ENCODE measurements at places on chromosomes 5 and 9.

DNA sequence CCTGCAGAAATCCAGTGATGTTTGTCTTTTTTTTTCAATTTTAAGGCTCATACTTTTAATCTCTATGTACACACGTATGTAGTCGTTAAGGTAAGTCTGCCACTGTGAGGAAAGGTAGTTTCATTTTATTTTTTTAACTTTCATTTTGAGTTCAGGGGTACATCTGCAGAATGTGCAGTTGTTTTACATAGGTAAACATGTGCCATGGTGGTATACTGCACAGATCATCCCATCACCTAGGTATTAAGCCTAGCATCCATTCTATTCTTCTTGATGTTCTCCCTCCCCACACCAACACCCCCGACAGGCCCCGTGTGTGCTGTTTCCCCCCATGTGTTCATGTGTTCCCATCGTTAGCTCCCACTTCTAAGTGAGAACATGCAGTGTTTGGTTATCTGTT lies 19.7 kb downstream of the MUSK start:
- DNase-seq = no peak

DNA sequence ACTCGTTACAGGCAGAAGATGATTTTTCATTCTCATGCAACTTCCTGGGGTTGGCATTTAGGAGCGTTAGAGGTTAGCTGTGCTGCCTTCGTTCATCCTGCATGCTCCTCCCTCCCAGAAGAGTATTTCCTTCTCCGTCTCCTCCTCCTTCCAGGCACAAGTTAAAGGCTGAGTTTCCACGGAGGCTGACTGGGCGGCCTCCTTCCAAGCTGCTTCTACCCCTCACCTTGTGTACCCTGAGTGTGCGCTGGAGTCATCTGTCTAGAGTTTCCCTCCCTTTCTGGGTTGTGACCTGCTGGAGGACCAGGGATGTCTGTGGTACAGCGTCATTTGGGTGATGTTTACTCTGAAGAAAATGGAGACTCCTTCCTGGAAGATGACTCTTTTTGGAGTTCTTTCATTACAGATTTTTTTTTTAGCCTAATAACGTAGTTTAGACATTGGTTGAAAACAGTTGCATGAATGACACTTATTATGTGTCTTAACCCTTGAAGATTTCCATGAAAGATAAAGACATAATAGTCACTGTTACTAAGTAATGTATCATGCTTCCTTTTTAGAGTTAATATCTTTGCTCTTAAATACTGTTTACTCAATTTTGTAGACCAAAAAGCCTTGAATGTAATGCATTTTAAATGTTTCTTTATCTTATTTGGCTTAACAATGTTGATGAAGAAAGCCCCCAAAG lies 146.9 kb downstream of the TENT4A start:
- no peak for DNase-seq

GRCh38 chr5:139138809-139139208 lies 59.4 kb downstream of the SIL1 start:
- no peak for DNase-seq

GRCh38 chr5:42718591-42718990 lies 38.0 kb upstream of the CCDC152 start:
- DNase-seq = no peak

GRCh38 chr5:168304349-168304748 lies 12.9 kb downstream of the WWC1 start:
- no peak for DNase-seq

DNA sequence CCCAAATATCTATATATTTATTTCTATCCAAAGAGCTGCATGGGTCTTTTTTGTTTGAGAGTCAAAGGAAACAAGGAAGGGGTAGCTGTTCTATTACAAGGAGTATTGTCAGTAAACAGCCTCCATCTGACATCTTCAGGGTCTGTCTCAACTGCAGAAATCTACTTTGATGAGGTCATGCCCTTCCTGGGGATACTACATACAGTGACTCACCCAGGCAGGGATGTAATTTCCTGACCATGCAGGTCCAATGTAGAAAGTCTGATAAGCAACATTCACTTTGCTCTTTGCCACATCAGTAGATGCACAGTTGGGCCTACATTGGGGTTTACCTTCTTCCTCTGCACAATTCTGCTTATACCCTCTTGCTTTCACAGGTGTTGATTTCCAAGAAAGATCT lies 165.5 kb downstream of the TLR4 start:
- DNase-seq = no peak

DNA sequence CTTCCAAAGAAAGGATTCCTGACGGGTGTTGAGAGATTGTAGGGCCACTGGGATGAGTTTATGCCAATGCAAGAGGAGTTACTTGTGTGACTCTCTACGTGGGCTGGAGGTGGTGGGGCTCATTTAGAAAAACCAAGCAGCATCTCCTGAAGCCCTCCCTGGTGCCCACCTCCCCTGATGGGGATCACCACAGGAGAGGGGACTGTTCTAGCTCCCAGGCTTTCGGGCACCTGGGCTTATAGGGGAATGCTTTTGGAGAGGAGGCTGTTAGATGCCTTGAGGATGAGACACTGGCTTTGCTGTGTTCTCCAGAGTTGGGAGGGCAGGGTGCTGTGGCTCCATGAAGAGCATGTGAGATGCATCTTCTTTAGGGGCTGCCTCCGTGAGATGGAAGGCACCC lies 65.0 kb downstream of the IRX1 start:
- no peak for DNase-seq

- no peak for DNase-seq
Observed at GRCh38 chr9:96160866-96161265, 141.1 kb downstream of the HSD17B3 start.

DNA sequence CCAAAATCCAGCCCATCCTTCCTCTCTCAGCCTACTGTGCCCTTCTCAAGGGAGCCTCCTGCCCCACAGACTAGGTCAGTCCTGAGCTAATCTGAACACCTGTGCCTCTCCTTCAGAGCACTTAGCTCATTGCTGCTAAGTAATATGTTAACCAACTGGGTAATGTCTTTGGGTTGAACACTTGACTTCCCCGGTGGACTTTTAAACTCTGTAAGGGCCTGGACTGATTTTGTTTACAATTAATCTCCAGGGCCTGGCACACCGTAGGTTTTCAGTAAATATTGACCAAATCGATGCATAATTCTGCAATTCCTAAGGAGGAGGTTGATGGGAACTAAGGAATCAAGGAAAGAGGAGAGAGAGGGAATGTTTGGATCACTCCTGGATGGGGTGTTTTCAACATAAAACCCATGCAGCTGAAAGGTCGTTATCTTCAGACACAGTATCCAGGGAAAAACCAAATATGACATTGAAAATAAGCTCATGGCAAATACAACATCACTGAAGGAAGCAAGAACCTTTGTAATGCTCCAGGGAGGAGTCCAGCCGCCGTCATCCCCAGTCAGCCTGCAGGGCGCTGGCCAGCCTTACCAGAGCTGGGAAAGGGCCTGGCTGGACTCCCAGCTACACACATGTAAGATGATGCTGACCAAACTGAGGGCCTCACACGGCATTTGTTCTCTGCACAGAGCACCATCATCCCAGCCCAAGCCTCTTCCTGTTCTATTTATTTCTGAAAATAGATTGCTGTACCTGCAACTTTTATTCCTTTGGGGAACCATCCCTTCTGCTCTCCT lies 166.3 kb downstream of the C5orf15 start:
- DNase-seq = no peak

- DNase-seq = no peak
Observed at GRCh38 chr5:103402851-103403250, 144.3 kb downstream of the MACIR start.

DNA sequence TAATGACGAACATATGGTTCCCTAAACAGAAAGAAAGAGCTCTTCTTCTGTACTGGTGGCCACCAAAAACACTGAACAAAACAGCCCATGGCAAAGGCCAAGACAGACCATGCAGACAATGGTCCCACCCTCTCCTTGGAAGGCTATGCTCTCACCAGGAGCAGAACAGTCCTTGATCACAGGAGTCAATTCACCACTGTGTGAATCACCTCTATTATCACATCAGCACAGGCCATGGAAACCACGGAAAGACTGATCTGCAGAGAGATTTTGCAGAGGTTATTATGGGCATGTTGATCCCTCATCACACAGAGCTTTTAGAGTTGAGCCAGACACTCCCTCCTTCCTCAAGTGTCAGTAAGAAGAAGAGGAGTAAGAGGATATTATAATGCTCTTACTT lies 134.0 kb upstream of the RASEF start:
- DNase-seq = no peak

DNA sequence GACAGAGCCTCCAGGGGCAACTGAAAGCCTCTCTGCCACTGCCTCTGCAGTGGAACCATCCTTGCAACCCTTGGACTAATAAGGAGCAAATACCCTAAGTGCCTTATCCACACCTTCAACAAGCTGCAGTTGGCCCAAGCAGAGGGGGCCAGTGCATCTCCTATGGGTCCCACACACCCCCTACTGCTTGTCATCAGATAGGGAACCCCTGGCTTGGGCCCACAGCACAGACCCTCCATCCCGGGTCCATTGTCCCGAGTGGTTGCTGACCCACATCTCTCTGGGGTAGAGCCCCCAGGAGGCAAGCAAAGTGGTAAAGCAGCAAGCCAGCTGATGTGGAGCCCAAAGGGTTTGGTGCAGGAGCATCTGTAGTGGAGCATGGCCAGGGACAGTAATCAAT lies 119.5 kb downstream of the PJA2 start:
- no peak for DNase-seq

DNA sequence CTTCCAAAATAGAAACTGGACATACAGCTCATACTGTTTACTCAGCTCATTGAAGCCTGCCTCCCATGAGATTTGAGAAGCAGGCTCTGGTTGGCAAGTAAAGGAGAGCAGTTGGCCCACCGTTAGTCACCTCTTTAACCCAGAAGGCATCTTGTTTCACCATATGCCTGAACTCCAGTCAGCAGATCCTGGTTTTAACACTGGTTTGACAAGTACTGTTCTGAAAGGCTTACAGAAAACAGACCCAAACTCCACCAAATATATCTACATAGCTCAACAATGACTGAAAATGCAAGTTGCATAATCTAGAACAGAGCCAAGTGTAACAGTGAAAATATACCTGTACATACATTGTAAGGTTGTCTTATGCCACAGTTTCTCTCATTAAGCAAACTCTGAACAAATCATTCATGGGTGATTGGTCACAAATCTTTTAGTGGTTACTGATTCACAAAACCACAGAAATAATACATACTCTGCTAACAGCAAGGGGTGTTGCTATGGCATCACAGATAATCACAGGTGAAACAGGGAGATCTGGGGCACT lies 198.8 kb downstream of the BNC2 start:
- DNase-seq = no peak

DNA sequence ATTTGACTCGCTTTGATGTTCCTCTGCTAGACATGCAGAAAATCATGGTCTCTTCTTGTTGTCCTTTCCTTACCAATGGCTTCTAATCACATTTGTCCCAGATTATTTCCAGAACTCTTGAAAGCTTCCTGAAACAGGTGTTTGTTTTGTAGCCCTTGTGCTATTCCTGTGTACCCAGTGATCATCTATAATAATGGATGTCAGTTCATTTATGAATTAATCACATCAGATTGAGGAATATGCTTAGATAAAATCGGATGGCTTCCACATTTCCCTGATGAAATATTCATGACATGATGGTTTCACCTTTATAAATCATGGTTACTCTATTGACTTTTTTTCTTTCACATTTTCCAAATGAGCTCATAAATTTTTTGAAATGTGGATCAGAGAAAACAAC lies 359.0 kb upstream of the DMAC1 start:
- DNase-seq = no peak

All from stimulated activated CD8-positive, alpha-beta memory T cell treated with anti-CD3 and anti-CD28 coated beads, Interleukin-15, amount 100 ng/mL, for 48 hours (primary cell).